ENCODE measurements at places on chromosomes 6 and 20.
A peak's percentile ranks its signal among the peaks of the same experiment; 100 is the strongest.

- DNase-seq, result no peak
Observed at GRCh38 chr6:36679043-36679833, 724 bp downstream of the CDKN1A start.

- DNase-seq, result no peak
Observed at GRCh38 chr6:122800906-122801305, 11.8 kb downstream of the SMPDL3A start.

DNA sequence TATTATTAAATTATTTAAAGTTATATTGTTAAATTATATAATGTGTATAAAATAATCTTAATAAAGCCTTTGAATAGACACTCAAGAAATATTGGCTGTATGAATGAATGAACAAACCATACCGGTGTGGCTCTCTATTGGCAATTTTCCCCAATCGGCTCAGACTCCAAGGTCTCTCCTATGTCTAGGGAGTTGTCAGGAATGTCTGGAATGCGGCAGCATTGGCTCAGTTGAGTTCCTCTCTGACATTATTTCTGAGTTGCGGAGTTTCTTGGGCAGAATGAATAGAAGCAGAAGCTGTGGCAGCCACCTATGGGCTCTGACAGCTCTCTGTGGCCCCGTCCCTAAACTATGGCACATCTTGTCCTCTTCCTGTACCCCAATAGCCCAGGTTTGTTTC is 111.0 kb downstream of the SOBP start:
- DNase-seq, result no peak

DNA sequence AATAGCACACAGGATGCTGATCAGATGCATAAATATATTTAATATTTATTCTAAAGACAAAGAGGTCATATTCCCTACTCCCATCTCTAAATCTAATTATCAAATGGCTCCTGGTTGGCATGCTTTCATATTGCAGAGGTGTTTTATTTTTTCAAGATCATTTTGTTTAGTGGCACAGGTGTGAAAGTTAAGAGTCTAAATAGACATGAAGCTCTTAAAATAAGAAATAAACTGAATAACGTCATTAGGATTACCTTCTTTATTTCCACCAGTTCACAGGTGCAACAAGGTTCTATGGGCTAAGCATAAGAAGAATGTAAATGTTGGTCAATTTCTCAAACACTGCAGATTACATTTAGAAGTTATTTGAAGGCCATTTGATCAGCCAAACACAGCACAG is 7.1 kb upstream of the CYP24A1 start:
- DNase-seq, result no peak

DNA sequence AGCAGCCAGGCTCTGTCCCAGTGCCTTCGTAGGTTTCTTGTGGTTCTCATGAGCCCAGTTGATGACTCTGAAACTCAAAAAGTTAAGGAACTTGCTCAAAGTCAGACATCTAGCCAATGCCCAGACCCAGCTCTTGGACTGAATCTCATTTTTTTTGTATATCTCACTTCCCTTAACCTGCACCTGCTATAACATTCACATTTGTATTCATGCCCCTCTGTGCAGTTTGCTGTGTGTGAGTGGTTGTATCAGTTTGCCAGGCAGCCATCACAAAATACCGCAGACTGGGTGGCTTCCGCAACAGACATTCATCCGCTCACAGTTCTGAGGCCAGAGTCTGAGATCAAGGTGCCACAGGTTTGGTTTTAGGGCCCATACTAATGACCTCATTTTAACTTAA is 49.9 kb downstream of the IPCEF1 start:
- no peak for DNase-seq

GRCh38 chr6:50952092-50952907 is 133.6 kb downstream of the TFAP2B start:
- DNase-seq, result no peak

DNA sequence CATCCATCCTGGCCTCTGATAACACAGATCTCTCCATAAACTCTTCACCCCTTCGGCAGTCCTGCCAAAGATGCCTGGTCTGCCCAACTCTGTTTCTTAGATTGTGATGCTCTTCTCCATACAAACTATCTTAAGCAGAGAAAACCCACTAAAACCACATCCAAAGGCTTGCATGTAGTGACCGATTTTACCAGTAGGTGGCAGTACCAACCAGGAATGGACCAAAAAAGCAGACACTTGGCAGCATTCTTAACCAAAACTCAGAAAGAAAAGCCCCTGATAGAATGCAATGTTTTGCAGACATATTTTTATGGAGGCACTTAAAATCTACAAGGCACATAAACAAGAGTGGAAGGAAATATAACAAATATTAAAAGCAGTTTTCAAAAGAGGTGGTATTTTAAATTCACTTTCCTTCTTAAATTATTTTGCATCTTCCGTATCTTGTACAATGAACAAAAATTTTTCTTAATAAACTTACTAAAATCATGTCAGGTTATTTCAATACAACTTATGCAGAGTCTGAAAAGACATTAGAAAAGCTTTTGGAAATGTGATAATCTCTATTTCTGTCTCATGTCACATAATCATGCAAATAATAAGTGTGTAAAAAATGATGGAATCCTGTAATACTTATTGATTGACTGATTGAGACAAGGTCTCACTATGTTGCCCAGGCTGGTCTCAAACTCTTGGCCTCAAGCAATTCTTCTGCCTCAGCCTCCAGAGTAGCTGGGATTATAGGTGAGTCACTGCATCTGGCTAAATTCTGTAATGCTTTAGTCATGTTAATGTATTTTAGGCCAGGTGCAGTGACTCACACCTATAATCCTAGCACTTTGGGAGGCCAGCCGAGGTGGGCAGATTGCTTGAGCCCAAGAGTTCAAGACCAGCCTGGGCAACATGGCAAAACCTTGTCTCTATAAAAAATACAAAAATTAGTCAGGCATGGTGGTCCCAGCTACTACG is 29.4 kb downstream of the LRP11 start:
- peak; percentile 51 for DNase-seq

DNA sequence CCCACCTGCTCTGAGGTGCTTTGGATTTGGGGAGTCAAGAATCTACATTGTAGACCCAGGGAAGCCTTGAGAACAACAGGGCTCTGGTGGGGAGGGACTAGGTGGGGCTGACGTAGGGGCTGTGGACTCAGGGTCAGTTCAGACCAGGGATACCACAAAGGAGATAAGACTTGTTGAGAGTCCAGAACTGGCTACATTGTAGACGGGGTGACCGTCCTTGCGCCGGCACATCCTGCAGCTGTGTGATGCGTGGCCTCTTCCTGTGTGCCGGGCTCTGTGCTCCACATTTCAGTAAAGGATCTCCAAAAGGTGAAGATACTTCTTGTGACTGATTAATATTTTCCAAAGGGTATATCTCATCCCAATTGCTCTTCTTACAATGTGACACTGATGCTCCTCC is 9.8 kb upstream of the TLDC2 start:
- no peak for DNase-seq

DNA sequence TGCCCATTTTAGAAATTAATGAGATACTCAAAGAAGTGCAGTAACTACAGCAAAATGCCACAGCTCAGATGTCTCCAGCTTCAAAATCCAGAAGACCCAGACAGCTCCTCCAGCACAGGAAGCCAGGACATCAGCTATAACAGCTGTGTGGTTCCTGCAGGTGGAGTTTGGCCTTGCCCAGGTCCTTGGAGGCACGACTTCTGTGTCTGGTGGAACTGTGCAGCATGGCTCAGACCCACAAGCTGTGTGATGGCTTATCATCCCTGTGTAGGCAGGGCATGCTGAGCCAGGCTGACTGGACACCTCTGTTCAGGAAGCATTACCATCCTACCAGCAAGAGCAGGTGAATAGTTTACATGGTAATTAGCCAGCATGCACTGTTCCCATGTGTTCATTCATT is 26.5 kb upstream of the CD93 start:
- no peak for DNase-seq

DNA sequence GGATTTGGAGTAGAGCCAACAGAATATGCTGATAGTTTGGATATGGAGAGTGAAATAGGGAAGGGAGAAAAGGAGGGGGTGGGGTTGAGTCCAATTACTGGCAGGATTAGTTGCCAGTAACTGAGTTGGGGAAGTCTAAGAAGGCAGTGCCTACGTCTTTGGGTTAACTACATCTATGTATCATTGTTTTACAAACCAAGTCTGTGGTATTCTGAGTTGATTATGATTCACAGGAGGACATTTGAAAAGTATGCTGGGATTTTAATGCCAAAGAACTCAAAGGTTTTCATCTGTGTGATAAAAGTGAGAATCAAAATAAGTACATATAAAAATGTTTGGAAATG is 14.7 kb downstream of the DSE start:
- DNase-seq, result no peak

GRCh38 chr6:340186-340955 is 48.1 kb downstream of the DUSP22 start:
- no peak for DNase-seq

- DNase-seq, result no peak
Observed at GRCh38 chr6:31870385-31870921, 7.8 kb upstream of the NEU1 start.

DNA sequence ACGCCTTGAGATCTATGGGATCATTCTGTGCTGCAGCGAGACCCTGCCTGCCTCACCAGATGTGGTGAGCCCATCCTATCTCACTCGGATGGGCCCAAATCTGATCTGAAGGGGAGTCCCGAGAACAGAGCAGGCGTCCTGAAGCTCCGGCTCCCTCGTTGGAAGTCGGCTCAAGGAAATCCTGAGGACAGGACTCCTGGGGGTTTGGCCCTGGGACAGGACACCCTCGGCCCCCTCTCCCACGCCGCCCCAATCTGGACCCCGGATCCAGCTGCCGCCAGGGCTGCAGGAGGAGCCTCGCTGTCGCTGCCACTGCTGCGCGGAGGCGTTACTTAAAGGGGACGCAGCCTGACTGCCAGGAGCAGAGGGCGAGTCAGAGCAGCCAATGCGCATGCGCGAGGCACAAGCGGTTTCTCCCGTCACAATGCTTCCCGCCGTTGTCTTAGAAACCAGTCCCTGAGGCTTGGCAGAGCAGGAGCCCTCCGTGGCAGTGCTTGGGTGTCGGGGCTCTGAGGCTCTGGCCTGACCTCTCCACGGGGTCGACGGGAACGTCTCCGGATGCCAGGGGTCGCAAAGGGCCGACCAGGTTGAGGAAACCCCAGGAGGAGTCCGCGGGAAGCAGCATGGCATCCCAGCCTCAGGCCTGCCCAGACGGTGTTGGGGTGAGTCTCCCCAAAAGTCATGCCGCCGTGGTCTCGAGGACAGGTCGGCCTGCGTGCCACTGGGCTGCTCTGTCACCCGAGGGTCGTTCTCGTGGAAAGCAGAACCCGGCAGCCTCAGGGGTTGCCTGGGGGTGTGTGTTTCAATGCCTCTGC is 1567.8 kb upstream of the DEFB115 start:
- no peak for DNase-seq

DNA sequence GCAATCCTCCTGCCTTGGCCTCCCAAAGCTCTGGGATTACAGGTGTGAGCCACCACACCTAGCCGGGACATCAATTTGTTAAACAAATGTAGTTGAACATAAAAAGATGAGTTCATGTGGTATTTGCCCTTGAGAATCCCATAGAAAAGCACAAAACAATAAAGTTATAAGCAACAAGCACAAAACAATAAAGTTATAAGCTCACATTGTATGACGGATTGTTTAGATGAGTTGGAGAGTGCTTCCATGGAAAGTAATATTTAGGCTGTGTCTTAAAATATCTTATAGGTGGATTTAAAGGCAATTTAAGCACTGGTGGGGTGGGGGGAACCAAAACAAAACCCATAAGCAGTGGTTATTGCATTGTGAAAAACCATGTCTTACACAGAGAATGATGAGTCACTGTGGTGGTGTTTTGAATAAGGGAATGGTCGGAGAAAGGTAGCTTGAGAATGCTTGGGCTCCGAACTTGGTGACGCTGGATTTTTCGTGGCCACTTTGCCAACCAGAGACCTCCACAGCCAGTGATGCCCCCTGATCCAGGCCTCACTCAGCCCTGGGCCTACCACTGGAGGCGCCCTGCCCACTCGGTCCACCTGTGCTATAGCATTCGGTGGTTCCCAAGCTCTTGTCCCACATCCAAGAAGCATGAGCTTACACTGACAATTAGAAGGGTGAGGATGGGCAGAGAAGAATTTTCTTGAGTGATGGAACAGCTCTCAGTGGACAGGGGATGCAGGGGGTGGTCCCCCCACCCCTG is 256.0 kb downstream of the CDKAL1 start:
- no peak for DNase-seq

- DNase-seq, result no peak
Observed at GRCh38 chr6:35043381-35044130, 97.6 kb downstream of the TCP11 start.

GRCh38 chr6:167696296-167696695 is 130.4 kb upstream of the AFDN start:
- DNase-seq, result no peak

GRCh38 chr6:67639161-67639560 is 995.9 kb upstream of the ADGRB3 start:
- no peak for DNase-seq

- DNase-seq, result no peak
Observed at GRCh38 chr20:44219791-44220190, 9.2 kb upstream of the OSER1 start.

- no peak for DNase-seq
Observed at GRCh38 chr20:2224368-2224639, 71.5 kb upstream of the TGM3 start.

DNA sequence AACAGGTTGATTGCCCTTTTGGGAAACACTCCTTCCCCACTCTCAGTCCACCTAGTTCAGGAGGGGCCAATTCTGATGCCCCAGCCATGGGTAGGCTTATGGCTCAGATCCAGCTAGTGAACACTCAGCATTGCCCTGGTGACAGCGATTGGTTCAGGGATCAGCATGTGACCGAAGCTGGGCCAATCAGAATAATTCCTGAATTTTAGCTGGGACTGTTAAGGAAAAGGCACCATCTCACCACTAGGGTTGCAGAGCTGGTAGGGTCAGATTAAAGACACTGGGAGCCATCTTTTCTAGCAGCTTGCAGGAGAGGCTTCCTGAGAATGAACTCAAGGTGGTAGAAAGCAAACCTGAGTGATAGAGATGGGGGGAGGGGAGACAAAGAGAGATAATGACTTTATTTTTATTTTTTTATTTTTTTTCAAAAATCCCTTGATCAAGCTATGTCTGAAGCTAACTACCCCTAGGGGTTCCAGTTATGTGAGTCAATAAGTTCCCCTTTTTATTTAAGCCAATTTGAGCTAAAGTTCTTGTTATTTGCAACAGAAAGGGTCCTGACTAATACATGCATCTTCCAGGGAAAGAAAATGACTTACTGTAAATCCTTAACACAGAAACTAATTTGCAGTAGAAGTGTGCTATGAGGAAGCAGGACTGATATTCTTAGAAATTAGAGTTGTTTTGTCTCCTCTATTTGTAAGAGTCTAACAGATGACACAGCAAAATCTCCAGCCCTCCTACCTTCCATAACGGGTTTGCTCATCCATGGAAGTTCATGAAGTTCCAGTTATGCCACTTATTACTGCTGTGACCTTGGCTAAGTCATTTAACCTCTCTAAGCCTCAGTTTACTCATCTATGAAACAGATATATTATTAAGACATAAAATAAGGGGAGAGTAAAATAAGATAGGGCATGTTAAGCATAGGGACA is 44.7 kb downstream of the EYA2 start:
- DNase-seq, result no peak

GRCh38 chr20:1817577-1818211 is 77.5 kb upstream of the SIRPA start:
- DNase-seq, result no peak

GRCh38 chr6:157226026-157226625 is 97.2 kb downstream of the TMEM242 start:
- DNase-seq, result no peak

- DNase-seq, result no peak
Observed at GRCh38 chr6:82370788-82371187, 7.2 kb downstream of the TPBG start.

GRCh38 chr6:91540902-91541301 is 954.0 kb upstream of the MAP3K7 start:
- DNase-seq, result no peak
